ENCODE measurements at places on chromosomes 7 and 10. TPM values are rescaled to one million over a fixed set of nuclear protein-coding genes. Genes with fewer than 3 reads are reported as not detected.

- DNase-seq, result no peak
Observed at GRCh38 chr10:67803588-67804394, 34.2 kb downstream of the DNAJC12 start.

DNA sequence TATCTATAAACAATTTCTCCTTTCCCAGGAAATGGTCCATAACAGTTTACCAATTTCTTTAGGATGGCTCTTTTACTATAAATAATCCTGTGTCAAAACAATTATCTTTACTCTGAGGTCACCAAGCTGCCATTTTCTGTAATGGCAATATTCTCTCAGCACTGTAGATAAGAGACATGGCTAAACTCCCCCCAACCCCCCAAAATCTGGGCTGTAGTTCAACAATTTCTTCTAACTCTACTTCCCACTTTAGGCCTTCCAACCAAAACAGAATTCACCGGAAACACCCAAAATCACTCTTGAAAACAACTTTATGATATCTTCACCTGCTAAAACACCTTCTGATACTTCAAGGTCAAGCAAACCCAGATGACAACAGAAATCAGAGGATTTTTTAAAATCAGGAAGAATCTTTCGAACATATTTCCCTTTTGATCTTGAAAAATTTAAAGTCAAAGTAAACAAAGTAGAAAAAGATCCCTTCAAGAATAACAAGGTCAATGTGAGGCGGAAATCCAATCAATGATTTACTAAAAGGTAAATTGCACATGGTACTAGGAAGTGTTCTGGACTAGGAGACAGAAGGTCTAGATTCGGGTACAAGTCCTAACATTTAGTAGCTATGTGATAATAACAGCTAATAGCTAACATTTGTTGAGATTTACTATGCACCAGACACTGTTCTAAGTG is 176.8 kb downstream of the CPEB3 start:
- DNase-seq, result no peak

ZNF282 gene
- total RNA-seq, result 13.8 TPM

ODAD2 gene
- total RNA-seq, result 0.84 TPM

SDK1 gene
- total RNA-seq, result 0.47 TPM
